Activated CD4-positive, alpha-beta T cell treated with anti-CD3 and anti-CD28 coated beads for 4 hours (primary cell): ENCODE measurements at places on chromosomes 6 and 20.

DNA sequence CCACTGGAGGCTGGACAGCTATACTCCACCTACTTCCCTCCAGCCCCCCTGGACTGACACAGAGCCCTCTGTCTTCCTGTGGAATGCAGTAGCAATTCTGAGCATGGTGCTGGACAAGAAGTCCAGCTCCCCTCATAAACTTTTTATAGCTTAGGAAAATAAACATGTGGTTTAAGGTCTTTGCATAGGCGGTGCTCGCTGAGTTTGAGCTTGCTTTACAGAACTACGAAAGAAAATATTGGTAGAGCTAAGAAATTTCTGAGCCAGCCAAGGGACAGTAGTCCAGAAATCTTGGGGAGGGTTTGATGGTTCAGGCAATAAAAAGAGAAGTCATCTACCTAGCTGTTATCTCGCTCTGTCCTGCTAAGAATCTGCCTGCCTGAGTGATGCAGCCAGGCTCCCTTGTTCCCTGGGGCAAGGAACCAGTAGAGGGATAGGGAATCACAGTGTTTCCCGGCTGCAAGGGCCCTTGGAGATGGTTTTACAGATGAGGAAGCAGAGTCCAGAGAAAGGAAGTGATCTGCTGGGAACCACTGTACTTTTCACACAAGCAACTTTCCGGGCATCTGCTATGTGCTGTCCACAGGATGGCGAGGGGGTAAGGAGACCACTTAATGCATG lies 343.4 kb downstream of the CDC5L start:
- DNase-seq: no peak

GRCh38 chr20:35066194-35066593 lies 26.4 kb downstream of the TRPC4AP start:
- no peak for DNase-seq

- DNase-seq: no peak
These were observed 260.6 kb upstream of the TAB2 start for GRCh38 chr6:149056777-149057463.

DNA sequence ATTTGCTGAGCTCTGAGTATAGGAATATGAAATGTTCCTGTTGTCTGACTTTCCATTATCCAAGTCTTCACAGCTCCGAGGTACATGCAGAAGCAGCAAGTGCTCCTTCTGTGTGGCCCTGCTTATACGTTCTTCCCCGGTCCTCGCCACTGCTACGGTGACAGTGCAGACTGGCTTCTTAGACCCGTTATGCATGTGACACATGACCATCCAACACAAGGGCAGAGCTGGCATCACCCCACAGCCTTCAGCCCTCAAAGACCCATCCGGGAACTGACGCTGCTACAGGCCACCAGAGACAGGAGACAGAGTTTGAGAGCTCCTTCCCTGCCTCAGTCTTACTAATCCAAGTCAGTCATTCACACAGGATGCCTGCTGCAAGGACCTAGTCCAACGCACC lies 70.4 kb downstream of the TRAM2 start:
- no peak for DNase-seq

DNA sequence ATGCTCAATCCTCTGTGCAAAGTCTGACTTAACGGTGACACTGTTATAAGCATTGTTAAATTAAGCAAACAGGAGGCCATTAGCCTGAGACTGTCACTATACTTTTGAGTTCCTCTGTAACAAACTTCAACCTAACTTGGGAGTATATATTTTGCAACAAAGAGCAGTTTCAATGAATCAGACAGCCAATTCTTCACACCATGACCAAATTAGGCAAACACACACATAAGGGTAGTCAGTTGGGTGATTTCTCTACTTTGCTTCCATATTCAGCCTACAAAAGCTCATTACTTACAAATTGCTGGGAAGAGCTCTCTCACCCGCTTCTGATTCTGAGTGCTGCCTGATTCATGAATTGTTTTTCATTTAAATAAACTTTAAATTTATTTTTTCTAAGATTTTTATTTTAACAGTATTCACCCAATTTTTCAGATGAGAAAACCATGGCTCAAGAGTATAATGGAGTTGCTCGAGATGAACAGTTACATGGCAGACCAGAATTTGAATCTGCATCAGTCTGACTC lies 60.5 kb downstream of the HACE1 start:
- DNase-seq: no peak

DNA sequence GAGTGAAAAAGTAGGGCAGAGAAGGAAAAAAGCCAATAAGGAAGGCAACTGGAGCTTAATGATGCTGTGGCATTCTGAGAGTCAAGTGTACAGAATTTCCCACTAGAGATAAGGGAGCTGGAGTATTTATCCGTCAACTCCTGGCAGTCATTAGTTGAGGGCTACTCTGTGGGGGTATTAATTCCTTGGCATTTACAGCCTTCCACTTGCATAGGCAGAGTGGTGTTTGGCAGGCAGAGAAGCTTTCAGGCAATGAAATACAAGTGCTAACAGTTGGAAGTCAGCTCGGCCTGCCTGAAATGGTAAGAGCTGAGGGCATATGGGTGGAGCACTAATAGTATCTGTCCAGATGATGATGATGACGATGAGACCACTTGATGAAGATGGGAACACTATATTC lies 207.3 kb upstream of the FLRT3 start:
- no peak for DNase-seq

GRCh38 chr6:103409475-103409874 lies 1450.2 kb downstream of the HACE1 start:
- DNase-seq: no peak

- no peak for DNase-seq
These were observed 25.8 kb upstream of the MTRF1L start for GRCh38 chr6:153028286-153028685.

DNA sequence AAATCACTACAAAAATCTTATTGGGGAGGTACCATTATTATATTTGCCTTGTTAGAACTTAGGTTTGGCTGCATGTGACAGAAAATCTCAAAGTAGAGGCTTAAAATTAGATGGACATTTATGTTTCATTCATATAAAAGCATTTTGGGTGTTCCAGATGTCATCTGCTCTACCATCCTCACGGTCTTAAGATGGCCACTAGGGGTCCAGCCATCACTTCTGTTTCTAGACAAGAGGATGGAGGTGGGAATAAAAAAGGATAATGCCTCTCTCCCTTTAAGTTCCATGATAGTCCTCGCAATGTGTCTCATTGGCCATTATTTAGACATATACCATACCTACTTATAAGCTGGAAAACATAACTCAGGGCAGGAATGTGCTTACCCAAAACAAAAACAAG lies 929.5 kb downstream of the KIF16B start:
- no peak for DNase-seq

- no peak for DNase-seq
These were observed 262.5 kb downstream of the BTBD3 start for GRCh38 chr20:12180107-12180661.

- DNase-seq: no peak
These were observed 45.1 kb downstream of the COL9A1 start for GRCh38 chr6:70257768-70258273.

- no peak for DNase-seq
These were observed 11.8 kb upstream of the ZNF831 start for GRCh38 chr20:59151820-59152219.

DNA sequence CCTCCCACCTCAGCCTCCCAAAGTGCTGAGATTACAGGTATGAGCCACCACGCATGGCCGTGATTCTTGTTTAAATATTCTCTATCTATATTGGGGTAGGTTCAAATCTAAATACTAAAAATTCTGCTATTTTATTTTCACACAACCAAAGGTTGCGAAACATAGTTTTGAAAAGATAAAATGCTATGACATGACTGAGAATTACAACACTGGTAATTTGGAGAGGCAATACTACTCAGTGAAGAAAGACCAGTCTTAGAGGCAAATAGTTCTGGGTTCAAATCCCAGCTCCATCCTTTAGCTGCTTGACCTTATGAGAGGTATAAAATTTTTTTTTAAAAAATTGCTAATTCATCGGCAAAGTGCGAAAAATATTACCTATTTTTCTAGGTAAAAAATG lies 137.0 kb upstream of the PREP start:
- DNase-seq: no peak

GRCh38 chr6:47724300-47724699 lies 25.9 kb downstream of the ADGRF4 start:
- no peak for DNase-seq

GRCh38 chr20:62002882-62003480 lies 62.7 kb downstream of the TAF4 start:
- DNase-seq: no peak

GRCh38 chr6:125792172-125792571 lies 1.4 kb downstream of the NCOA7 start:
- no peak for DNase-seq

GRCh38 chr6:119447921-119448320 lies 98.4 kb upstream of the MAN1A1 start:
- DNase-seq: no peak

GRCh38 chr20:34402461-34402860 lies 39.4 kb downstream of the ITCH start:
- no peak for DNase-seq

DNA sequence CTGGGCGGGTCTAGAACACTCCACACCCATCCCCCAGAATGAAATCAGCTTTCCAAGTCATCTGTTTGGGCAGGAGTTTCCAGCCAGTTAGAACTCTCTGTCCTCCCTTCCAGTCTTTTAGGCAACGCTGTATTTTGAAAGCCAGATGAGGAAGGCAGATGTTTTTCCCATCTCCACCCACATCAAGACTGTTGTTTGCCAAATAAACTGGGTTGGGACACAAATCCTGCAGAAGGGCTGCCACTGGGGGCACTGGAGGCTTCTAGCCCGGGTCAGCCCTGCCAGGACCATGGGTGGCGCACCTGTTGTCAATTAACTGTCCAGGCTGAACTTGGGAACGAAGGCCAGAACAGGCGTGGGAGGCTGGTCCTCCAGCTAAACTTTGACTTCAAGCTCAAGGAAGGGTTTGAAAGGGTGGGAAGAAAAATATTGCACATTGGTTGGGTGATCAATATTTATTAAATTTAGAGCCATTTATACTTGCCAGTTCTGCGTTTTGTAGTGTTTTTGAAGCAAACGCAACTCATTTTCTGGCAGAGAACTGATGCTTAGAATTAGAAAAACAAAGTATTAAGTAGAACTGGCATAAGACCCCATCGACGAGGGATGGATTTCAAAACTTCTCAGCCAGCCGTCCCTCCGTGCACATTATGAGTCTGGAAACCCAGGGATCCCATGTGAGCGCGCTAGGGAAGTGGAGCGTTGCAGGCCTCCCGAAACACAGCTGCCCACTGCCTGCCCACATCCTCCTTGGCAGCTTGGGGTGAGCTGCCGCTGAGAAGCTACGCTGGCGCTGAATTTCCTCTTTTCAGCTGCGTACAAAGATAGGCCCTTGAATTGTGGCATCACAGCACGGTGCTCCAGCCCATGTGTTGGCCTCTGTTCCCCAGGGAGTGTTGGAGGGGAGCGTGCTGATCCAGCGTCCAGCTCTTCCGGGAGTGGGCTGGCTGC lies 297.4 kb downstream of the QKI start:
- DNase-seq: no peak

DNA sequence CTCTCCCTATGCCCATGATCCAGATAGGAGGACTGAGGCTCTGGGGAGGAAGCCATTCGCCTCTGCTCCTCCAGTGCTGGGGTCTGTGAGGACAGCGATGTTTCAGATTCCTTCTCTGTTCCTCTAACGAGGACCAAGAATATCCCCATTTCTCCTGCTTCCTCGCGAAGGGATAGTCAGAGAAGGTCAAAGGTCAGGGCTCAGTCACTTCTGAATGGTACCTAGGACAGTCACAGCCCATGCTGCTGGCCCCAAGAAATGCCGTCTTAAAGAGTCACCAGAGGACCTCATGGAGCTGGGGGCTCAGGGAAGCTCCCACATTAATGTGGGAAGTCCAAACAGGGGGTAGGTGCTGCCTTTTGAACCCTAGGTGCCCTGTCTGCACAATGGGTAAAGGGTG lies 2.1 kb downstream of the FOXS1 start:
- DNase-seq: no peak

DNA sequence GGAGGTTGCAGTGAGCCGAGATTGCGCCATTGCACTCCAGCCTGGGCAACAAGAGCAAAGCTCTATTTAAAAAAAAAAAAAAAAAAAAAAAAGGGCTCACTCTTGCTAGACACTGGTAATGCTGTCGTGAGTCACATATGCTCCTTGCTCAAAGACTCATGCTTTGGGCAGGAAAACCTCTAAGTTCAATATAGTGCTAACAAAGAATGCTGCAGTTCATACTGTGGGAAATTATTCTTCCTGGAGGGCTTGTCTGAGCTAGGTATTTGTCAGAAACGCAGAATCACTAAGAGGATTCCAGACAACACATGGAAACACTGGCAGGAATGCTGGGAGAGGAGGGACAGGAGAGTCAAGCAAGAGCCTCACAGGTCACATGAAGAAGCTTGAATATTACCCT lies 2.3 kb upstream of the LYRM2 start:
- no peak for DNase-seq

- DNase-seq: no peak
These were observed 203.2 kb downstream of the ISM1 start for GRCh38 chr20:13424174-13424833.

GRCh38 chr6:43823879-43824702 lies 54.1 kb downstream of the VEGFA start:
- no peak for DNase-seq

DNA sequence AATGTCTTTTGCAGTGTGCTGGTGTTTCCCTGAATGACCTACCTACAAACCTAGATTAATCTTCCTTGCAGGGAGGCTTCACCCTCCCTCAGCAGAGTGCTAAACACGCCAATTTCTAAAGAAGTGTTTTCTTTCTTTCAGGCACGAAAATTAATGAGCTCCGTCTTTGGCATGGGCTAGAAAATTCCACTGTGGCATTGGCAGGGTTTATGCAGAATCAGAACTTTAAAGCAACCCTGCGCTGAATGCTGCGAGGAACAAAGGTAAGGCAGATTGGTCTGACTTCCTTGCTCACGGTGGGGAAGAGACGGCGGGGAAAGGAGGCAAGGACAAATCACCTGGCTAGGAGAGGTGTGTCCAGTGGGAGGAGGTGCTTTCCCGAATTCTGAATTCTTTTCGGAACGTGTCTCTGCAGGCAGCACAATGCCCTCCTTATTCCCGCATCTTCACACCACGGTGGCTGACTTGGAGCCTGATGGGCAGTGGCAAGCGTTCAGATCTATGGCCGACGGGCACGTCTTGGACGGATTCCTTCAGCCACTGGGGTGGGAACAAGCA lies 6.2 kb upstream of the BANF2 start:
- DNase-seq: no peak

DNA sequence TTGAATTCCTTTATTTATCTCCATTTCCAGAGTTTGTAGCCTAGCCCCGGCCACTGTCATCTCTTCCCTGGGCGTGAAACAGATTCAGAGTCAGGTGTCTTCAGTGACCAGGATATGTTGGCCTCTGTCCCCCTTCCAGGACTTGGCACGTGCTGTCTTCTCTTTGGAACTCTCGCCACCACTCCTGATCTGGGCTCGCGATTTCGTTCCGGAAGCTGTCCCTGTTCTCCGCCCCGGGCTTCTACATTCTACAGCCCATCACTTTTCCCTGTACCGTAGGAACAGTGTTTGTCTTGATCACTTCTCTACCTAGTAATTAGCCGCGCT lies 739 bp downstream of the GSS start:
- no peak for DNase-seq
